HS-5 (cell line): ENCODE measurements at places on chromosomes 7 and 10.

DNA sequence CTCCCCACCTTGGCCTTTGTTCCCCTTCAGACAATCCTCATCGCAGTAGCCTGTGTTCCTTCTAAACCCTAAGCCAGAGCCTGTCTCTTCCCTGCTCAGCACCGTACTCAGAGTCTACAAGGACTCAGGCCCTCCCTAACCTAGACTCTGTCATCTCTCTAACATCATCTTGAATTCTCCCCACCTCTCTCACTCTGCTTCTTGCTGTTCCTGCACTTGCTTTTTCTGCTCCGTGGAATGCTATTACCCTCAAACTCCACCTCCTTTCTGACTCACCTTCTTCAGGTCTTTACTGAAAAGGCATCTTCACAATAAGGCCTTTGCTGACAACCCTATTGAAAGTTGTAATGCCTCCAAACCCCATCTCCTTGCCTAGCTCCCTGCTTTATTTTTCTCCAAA is 141.0 kb downstream of the DKK1 start:
- no peak for DNase-seq

GRCh38 chr7:120274482-120274881 is 1.5 kb downstream of the KCND2 start:
- DNase-seq, result no peak

- no peak for DNase-seq
Observed at GRCh38 chr7:55524558-55525310, 47.6 kb downstream of the VOPP1 start.

- peak; percentile 89 for DNase-seq
Observed at GRCh38 chr7:55133630-55134358, 115.0 kb downstream of the EGFR start.

- DNase-seq, result no peak
Observed at GRCh38 chr7:16298221-16298620, 123.1 kb downstream of the CRPPA start.

GRCh38 chr7:92639213-92639896 is 49.2 kb upstream of the FAM133B start:
- DNase-seq, result no peak

DNA sequence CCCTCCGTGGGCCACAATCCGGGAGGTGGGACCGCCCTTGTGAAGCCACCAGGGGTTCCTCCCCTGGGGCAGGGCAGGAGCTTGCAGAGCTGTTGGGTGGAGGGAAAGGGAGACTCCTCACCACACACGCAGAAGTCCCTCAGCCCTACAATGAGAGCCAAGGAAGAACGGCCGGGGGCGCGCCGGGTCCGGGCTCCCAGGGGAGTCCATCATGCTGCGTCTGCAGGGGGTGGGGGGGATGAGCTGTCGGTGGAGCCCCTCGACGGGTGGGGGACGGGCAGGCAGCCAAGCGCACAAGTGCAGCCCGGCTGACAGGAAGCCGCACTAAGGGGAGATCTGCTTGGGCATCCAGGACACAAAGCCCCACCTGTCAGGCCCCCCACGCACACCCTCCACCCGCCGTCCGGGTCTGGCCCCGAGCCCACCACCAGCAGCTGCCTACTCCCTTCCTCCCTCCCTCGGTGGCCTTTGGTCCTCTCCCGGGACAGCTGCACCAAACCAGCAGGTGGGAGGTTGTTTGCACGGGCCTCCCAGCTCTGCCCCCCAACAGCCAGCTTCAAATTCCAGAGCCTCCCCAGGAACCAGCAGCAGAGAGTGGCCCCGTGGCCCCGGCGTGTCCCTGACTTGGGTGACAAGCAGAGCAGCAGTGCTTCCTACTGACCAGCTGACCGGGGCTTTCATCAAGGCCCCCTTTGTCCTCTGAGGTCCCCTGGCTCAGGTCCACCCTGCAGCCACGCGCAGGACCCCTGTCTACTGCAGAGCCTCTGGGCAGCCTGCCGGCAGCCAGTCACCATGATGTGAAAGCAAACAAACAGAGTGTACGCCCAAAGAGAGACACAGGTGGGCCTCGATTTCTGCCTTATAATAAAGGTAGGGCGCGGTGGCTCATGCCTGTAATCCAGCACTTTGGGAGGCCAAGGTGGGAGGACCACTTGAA is 50.3 kb downstream of the HIP1 start:
- DNase-seq, result no peak

- no peak for DNase-seq
Observed at GRCh38 chr7:141074997-141075396, 1.1 kb downstream of the TMEM178B start.

GRCh38 chr10:82463614-82464013 is 588.6 kb downstream of the NRG3 start:
- DNase-seq, result no peak

DNA sequence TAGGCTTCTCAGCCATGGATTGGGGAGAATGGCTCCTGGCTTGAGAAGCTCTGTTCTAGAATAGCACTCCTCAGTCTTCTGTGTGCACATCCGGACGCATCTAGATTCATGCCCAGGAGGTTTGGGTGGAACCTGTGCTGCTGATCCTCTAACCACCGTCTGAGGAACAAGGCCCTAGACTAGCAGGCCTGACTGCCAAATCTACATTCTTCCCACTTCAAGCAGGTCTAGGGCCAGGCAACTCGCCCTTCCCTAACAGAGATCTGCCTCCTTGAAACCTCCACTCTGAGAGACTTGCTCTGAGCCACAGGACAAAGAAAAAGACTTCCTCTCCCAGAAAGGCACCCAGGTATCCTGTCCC is 61.6 kb downstream of the KCNMA1 start:
- no peak for DNase-seq

DNA sequence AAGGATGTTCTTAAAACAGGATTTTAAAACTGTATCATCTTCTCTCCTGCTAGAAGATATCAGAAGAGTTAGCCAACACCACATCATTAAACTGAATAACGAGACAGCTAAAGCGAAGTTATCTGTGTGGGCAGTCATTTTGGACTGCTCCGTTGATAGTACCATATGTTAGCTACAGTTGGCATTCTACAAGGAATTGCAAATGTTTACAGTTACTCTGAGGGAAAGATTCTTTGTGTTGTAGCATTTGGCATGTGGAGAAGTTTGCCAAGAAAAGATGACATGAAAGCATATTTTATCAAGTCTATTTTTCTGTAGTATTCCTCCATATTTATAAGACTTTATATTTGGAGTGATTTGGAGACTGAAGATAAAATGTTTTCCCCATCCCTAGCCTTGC is 464.4 kb upstream of the POM121L12 start:
- no peak for DNase-seq

GRCh38 chr10:74451127-74451829 is 300.3 kb downstream of the ADK start:
- no peak for DNase-seq

DNA sequence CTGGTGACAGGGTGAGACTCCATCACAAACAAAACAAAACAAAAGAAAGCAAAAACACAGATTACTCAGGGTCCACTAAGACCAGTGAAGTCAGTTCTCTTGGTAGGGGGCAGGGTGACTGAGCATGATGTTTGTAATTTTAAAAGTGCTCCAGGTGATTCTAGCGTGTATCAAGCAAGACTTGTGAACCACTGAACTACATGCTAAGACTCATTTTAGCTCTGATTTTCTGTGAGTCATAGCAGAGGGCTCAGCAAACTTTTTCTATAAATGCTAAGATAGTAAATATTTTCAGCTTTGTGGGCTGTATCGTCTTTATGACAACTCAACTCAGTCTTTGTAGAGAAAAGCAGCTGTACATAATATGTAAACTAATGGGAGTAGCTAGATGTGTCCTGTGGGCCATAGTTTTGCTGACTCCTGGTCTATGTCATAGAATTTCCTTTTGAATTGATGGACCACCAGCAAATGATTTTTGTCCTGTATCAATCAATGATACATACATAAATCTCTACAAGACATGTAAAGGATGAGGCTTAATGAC is 141.3 kb downstream of the CFTR start:
- DNase-seq, result no peak
